ENCODE measurements at places on chromosomes 5 and 9.

DNA sequence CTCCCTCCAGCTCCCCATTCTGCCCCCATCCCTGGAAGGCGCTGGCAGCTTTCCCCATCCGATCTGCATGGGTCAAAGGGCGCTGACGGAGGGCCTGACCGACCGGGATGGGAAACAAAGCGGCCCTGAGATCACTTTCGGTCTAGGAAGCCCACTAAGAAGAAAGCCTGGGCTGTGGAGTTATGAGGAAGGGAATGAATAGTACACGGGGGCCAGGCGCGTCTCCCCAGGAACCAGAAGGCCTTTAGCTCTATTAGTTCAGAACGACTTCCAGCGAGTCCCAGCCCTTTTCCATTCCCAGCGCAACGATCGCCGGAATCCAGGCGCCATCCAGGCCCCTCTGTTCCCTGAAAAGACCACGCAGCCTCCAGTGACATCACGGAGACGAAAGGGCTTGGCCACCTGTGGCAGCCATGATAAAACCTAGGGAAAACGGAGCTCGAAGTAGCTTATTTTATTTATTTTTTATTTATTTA lies 70.1 kb upstream of the CCDC180 start:
- no peak for DNase-seq

- no peak for DNase-seq
These were observed 34.5 kb upstream of the GLIS3 start for GRCh38 chr9:4334410-4334813.

- peak; percentile 69 for DNase-seq
These were observed 1.0 kb downstream of the FAM200C start for GRCh38 chr5:160398806-160399205.

DNA sequence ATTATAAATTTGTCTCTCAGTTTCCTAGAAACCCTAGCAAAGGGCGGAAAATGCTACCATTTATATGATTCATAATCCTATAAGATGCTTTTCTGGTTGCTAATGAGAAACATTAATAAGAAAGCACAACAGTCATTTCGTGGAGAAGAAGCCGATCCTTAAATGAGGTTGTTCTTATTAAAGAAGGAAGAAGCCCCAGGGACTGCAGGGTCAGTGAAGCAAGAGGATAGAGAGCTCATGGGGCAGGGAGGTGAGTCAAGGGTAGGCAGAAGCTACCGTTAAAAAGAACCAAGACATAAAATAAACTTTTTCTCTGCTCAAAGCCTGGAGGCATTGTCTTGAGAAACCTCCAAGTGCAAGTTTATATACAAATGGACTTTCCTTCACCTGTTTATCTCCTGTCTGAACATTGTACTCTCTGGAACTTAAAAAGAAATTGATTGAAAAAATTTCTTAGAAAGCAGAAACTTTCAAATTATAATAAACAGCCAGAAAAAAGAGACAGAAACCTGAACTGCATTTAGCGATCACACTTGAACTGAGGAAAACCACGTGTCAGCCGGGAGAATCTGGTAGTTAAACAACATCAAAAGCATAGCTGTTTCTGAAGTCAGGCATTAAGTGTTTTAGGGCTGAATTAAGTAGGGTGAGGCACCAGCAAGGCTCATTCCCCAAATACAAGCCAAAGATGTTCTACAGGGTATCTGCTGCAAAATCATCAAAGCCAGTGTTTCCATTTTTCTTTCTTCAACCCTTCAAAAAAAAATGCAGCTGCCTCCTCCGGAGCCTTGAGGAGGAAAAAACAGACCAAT lies 21.9 kb downstream of the HTR4 start:
- DNase-seq: no peak

GRCh38 chr5:87886164-87886563 lies 382.5 kb downstream of the TMEM161B start:
- DNase-seq: no peak

DNA sequence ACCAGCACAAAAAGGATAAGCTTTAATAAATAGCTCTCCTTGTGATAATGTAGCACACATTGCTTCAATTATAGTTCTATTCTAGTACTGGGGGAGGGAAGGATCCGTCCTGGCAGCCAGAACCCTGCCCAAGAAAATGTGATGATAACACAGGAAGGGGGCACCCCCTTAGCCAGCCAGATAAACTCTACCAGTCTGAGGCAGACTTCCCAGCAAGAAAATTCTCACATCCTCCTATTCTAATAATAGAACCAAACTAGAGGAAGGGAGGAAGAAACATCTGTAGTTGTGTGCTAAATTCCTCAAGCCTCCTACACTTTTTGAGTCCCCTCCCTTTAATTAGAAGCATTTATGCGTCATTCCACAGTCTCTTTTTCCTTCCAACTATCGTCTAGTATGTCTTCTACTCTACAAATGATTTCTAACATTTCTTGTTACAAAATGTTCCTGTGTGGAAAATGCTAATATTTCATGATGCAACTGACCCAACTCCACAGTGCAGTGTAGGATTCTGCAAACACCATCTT lies 261.0 kb downstream of the SEMA5A start:
- DNase-seq: peak; percentile 58

DNA sequence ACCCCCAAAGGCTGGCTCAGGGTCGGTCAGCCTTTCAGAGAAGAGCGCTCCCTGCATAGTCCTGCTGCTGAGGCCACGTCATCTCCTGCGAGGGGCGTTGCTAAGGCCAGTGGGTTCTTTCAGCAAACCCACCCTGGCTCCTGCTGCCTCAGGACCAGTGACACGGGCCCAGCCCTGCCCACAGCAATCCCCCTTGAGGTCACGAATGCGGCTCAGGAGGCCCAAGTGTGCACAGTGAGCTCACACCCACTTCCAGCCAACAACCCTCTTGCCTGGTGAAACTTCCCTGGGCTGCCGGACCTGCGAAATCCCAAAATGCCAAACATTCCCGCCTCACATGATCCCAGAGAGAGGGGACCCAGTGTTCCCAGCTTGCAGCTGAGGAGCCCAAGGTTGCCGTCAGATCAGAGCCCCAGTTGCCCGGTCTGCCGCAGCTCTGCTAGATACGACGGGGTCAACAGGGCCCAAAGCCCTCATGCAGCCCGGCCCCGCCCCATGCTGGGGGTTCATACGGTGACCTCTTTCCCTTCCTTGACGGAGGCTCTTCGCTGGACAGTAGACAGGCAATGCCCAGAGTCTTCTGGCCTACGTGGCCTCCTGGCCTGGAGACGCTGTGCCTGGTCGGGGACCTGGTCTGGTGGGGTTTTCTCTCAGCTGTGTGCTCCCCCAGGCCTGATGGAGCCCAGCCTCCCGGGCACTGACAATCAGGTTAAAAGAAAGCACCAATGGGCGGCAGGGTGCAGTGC lies 116.4 kb upstream of the COL5A1 start:
- DNase-seq: no peak

DNA sequence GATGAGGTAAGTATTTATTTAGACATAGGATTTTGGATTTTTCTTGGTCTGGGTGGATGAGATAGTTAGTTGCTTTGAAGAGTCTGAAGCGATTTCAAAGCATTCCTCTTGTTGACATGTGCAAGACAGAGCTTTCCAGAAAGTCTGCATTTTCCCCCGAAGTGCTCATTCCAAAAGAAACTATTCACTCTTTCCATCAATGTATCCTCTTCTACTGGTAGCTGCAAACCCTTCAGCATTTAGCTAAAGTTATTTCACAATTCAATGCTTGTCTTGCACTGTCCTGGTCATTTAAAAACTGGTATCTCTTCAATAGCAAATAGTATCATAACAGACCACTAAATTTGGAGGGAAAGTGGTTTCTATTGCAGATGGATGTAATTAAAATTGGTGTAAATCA lies 13.0 kb downstream of the NREP start:
- DNase-seq: peak; percentile 49

- no peak for DNase-seq
These were observed 17.2 kb downstream of the HK3 start for GRCh38 chr5:176881816-176882566.

- DNase-seq: peak; percentile 31
These were observed 190.0 kb upstream of the GRAMD2B start for GRCh38 chr5:126233256-126233655.

- no peak for DNase-seq
These were observed 170.0 kb downstream of the CRB2 start for GRCh38 chr9:123525957-123526356.

- no peak for DNase-seq
These were observed at the start of gene S1PR3 for GRCh38 chr9:88991066-88992034. Gene S1PR3, plus strand, starts transcription at chr9:88991468. Its CDS starts 9,733 bp downstream, at chr9:89001201.

DNA sequence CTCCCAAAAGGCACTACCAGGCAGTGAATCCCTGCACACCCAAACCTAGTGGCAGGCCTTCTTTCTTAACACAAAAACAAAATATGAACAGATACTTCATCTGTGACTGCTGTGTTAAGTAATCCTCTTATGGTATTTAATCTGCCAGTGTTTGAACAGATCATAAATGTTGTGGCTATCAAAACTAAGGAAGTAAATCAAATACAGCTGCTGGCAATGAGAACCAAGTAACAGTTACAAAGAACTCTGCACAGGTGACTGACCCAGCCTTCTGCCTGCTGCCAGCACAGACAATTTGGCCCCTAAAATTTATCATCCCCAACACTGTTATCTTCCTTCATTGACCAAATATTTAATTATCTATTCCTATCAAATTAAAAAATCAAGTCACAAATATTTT lies 78.0 kb downstream of the GNAQ start:
- DNase-seq: no peak

- DNase-seq: peak; percentile 9
These were observed 935 bp upstream of the ZNF367 start for GRCh38 chr9:96418920-96419690.

- peak; percentile 51 for DNase-seq
These were observed 724 bp downstream of the TCERG1 start for GRCh38 chr5:146447734-146448380.

DNA sequence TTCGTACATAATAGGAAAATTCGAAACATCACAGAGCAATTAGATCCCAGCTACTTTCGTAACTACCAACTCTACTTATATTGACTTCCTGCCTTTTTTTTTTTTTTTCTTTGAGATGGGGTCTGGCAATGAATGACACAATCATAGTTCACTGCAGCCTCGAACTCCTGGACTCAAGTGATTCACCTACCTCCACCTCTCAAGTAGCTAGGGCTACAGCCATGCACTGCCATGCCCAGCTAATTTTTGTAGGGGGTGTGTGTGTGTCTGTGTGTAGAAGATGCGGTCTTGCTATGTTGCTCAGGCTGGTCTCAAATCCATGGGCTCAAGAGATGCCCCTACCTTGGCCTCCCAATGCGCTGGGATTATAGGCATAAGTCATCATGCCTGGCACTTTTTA lies 5.8 kb upstream of the PAIP2 start:
- no peak for DNase-seq
